ENCODE measurements at places on chromosomes 3 and 15.

DNA sequence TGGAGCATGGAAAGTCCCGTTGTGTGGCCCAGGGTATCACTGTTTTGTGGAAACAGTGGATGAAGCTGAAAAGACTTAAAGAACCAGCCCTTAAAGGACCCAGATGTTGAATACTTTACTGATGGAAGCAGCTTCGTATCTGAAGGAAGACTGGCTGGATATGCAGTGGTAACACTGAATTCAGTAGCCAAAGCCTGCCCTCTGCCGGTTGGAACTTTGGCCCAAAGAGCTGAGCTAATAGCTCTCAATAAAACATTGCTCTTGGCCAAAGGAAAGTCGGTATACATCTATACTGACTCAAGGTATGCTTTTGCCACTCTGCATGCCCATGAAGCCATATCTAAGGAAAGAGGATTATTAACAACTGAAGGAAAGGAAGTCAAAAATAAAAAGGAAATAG, 885.4 kb downstream of the PDCD6IP start:
- peak; percentile 11 for DNase-seq

- no peak for DNase-seq
Measured at GRCh38 chr3:154430014-154430413, at the start of gene GPR149. GPR149 (minus strand) TSS chr3:154430190; CDS start chr3:154429615, 575 bp downstream.

DNA sequence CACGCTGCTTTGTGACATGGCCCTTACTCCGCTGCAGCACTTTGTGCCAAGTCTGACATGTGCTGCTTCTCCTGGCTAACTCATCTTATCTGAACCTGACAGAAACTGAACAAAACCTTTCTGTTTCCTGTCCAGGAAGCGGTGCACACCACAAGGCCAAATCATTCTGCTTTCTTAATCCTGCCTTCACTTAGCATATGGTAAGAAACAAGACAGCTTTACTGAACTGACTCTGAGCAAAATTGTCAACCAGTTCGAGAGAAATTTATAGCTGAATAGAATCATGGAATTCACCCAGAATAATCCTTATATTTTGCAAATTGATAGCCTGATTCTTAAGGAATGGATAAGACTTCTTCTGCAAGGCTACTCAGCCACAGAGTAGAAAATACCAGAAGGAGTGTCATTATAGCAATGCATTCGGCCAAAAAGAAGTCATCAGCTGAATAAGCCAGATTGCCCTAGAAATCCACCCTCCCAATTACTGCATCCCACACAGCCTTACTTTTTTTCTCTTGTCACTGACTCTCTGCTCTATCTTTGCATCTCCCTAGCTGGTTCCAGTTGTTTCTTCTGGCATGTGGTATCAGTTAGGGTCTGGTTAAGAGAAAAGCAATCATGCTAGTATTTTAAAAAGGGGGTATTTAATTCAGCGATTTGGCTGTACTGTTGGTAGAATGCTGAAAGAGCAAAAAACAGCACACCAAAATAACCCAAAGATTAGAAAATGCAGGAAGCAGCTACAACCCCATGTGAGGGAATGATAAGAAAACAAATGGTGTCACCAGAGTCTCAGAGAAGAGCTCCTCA, 41.6 kb upstream of the STRIT1 start:
- no peak for DNase-seq

GRCh38 chr15:59218710-59219109, 12.1 kb downstream of the LDHAL6B start:
- DNase-seq: no peak

GRCh38 chr3:171439996-171440395, 20.2 kb downstream of the TNIK start:
- DNase-seq: no peak

- peak; percentile 54 for DNase-seq
Measured at GRCh38 chr3:193826159-193826795, 233.3 kb downstream of the OPA1 start.

DNA sequence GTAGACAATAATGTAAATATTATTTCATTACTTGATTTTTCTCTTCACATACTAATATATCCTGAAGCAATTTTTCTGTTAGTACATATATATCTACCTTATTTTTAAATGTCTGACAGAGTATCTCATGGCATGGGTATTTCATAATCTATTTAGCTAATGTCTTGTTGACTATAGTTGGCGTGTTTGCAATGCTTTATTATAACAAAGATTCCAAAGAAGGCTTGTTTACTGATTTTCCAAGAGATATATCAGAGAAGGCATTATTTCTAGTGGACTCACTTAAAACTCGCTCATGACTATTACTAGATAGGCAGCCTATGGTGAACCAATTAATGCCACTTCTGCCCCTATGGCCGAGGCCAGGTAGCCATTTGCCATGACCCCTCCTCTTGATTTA, 152.4 kb upstream of the RORA start:
- peak; percentile 70 for DNase-seq

GRCh38 chr15:66881173-66881905, 179.3 kb downstream of the SMAD6 start:
- DNase-seq: no peak

GRCh38 chr15:57651445-57651844, 55.1 kb upstream of the POLR2M start:
- no peak for DNase-seq

GRCh38 chr15:91885714-91886270, 32.3 kb downstream of the SLCO3A1 start:
- no peak for DNase-seq

GRCh38 chr3:128198313-128198712, 45.0 kb downstream of the EEFSEC start:
- DNase-seq: no peak

DNA sequence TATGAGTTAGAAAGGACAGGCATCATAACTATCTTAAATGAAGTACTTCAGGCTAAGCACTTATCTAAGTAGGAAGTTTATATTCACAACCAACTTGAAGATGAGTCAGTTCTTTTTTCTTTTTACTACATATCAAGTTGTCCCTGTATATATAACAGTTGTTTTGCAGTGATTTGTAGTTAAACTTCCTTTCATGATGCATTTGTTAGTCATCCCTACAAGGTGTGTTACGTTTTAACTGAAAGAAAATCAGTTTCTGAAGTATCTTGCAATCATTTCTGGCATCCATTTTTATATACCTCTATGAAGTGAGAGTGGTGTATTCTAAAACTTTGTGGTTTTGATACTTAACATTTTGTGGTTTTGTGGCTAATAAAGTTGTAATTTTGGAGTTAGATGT, 46.1 kb downstream of the ZFAND6 start:
- DNase-seq: peak; percentile 82

DNA sequence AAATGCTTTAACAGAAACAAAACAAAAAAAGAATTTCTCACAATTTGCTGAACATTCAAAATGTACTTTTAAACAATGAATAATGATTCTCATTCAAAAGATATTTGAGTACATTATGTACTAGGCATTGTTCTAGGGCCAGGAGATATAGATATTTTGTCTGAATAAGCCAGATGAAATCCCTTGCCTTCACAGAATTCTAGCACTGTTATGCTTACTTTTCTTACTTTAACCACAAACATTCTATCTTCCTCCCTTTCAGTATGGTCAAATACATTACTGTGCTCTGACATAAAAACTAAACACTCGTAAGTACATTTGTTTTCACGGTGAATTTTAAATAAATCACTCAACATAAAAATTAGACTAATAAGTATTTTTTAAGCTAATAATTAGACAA, 116.7 kb downstream of the ADAM10 start:
- peak; percentile 20 for DNase-seq

GRCh38 chr3:62833538-62833937, 41.7 kb downstream of the CADPS start:
- peak; percentile 8 for DNase-seq

GRCh38 chr3:149949181-149949580, 21.5 kb downstream of the PFN2 start:
- no peak for DNase-seq

- DNase-seq: peak; percentile 99
Measured at GRCh38 chr3:100045696-100046095, 68.6 kb downstream of the FILIP1L start.

DNA sequence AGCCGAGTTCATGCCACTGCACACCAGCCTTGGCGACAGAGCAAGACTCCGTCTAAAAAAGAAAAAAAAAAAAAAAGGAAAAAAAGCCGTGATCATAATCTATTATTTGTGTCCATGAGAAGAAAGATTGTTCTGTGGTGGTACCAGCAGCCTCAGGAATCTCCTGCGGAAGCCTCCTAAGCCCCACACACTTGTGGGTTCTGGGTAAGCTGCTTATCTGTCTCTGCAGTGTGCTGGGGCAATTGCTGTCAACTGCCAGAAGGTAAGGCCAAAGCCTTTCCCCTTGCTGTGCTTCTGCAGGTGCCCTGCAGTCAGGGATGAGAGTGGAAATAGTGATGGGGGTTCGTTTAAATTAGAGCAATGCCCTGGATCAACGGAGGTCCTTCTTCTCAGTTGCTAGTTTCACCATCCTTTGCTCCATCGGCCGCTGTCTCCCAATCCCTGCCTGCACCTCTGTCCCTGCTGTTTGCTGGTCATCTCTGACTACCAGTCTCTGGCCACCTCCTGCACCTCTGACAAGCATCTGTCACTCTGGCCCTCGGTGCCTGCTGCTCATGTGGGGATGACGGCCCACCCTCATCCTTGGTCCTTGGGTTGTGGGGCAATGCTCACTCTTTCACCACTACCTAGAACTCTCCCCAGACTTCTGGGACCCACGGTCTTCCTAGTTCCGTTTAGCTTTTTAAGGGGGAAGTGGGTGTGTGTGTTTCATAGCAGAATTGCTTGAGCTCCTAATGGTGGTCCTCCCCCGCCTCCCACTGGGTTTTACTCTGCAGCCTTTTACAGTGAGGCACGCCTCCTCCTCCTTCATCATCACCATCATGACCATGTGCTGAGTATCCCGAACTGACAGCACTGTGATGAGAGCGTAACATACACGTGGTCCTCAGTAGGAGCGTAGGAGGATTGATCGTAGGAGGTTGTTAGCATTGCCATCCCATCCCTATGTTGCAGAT, 25.5 kb downstream of the CHRD start:
- no peak for DNase-seq

DNA sequence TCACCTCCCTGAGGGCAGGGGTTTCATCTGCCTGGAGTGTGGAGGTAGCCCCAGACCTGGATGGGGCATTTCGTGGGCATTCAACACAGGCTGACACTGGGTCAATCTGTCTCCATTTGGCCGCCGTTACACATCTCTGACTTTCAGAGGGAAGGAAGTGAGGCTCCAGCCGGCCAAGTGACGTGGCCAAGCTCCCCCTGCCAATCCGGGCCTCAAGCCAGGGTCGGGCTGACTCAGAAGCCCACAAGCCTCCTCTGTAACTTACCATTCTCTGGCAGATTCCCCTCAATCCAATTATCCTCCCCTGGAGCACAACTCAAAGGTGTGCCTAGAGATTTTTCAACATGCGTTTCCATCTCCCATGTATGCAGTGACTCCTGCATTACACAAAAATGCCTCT, 227.6 kb downstream of the KLF13 start:
- peak; percentile 8 for DNase-seq

GRCh38 chr3:161989012-161989411, 492.4 kb downstream of the OTOL1 start:
- no peak for DNase-seq
